Activated T-helper 17 cell treated with anti-CD3 and anti-CD28 coated beads, Interleukin-2, amount 50 U/mL, for 72 hours (primary cell): ENCODE measurements at places on chromosomes 2 and 18.

- ATAC-seq: no peak
These were observed 190.1 kb upstream of the TNP1 start for GRCh38 chr2:217049956-217050355.

DNA sequence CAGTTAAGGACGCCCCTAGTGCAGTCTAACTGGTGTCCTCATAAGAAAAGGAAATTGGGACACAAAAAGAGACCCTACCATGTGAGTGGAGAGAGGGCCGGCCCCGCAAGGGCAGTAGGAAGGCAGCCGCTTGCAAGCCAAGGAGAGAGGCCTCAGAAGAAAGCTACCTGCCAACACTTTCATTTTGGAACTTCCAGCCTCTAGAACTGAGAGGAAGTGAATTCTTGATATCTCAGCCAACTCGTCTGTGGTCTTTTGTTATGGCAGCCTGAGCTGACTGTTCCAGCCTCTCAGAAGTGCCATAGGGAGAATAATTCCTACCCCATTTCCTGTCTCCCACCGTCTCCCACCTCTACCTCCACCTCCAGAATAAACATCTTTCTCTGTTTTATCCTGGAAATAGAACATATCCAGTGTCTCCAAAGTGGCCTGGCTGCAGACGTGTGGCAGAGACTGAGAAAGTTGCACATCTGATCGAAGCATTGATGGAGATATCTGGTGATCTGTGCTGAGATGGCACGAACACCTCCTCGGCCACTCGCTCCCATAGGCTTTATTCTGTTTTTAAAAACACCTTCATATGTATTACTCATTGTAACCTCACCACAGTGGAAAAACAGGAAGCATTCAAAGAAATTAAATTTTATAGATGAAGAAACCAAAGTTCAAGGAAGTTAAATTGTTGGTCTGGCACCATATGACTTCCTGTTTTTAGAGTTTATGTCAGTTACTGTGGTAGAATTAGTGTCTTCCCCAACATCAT lies 39.5 kb upstream of the MARCO start:
- peak; percentile 28 for ATAC-seq

GRCh38 chr18:56083097-56083521 lies 495.1 kb upstream of the TCF4 start:
- ATAC-seq: no peak

- ATAC-seq: peak; percentile 59
These were observed 72.8 kb upstream of the TAF1B start for GRCh38 chr2:9770308-9771100.

DNA sequence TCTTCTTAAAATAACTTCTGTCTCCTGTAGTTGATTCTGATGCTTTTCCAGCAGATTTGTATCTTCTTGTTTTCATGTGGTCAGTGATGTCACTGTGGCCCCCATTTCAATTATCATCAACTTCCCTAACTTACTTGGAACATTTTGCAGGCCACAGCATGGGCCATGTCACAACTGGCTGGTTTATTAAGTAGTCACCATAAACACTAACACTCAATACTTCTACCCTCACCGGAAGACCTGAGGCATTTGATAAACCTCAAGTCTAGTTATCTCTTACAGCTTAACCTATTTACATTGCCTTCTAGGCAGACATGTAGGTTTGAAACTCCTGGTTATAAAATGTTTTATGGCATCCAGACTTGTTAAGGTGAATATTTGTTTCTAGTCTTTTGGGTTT lies 37.4 kb upstream of the PROKR1 start:
- no peak for ATAC-seq

DNA sequence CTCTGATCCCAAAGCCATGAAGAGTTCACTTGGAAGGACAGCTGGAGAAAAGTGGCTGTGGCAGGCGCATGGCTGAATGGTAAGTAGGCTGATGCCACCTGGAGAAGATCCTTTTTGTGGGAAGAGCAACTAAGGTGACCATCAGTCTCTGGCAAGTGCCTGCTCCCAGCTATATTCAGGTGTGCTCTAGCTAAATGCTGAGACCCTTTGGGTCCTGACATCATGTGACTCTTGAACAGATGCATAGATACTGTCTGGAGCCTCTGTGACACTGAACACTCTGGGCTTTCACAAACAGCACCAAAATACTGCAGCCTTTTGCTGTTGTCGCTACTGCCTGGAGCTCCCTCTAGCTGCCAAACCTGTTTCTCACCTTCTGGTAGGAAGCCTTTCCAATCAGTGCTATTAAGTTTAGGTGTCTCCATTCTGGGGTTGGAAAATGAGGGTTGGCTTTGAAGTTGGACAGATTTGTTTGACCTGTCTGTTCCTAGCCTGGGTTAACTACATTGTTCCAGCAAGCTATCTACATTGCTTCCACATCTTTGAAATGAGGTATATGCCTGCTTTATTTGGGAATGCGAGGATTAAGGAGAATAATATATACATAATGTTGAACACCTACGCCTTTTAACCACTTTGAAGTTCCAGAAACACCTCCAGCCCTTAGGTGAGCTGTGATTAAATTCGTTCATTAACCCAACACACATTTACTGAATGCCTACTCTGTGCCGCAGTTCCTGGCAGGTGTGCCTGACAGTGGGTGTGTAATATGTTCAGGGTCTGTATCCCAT lies 3.1 kb downstream of the EGR4 start:
- ATAC-seq: no peak

DNA sequence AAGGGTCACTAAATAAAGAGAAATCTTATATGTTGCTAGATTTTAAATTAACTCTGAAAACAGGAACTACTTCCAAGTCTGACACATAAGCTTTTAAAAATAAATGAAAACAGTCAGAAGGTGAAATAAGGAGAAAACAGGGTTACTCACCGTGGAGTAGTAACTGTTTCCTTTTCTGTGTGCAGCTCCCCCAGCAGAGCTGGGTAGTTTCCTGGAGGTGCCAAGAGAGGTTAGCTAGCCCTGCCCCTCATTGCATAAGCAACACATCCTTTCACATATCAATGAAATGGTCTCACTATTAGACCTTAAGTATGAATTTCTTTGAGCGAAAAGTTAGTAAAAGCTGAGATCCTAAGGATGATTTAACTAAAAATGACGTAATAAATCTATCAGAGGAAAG lies 54.0 kb upstream of the GPR75 start:
- peak; percentile 94 for ATAC-seq

DNA sequence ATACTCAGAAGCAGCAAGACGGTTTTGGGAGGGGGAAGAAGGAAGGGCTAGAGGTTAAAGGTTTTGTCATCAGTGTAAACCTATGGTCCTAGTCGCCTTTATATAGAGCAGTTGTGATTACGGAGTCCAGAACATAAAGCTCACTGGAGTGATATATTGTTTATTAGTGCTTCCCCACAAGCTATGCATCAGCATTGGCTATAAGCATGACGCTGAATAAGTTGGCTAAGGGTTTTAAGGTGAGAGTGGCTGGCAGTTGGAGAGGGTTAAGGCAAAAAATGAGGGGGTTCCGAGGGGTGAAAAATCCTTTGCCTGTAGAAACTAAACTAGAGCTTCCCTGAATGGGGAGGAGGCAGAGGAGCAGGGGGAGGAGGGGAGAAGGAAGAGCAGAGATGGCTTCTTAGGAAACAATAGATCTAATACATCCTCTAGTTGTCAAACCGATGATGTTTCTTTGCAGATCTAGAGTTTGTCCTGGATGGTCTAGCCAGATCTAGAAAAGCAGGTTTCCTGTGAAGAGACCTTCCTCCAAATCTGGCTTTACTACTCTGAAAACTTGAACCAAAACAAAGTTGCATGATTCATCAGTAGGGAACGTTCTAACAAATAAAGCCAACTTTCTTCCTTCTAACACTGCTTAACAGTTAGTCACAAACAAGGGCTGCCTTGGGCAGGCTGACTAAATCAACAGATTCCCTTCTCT lies 2.5 kb downstream of the KLF7 start:
- ATAC-seq: peak; percentile 45

GRCh38 chr2:215668378-215668775 lies 232.5 kb upstream of the FN1 start:
- ATAC-seq: no peak

- ATAC-seq: no peak
These were observed 99.9 kb upstream of the NRP2 start for GRCh38 chr2:205582366-205582765.

DNA sequence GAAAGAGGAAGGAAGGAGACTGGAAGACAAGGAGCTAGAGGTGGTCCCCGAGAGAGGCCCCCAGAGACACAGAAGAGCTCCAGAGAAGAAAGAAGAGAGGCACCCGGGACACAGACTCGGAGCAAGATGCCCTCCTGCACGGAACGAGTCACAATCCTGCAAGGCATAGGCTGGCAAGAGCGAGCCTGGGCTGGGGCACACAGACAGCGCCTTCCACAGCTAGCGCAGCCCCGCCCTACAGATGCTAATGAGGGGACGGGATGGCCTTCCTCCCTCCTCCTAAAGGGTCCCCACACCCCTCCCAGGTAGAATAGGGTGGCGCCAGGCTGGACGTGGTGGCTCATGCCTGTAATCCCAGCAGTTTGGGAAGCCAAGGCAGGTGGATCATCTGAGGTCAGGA lies 19.8 kb upstream of the GPR17 start:
- no peak for ATAC-seq

- no peak for ATAC-seq
These were observed 21.5 kb downstream of the SP5 start for GRCh38 chr2:170736628-170737027.

DNA sequence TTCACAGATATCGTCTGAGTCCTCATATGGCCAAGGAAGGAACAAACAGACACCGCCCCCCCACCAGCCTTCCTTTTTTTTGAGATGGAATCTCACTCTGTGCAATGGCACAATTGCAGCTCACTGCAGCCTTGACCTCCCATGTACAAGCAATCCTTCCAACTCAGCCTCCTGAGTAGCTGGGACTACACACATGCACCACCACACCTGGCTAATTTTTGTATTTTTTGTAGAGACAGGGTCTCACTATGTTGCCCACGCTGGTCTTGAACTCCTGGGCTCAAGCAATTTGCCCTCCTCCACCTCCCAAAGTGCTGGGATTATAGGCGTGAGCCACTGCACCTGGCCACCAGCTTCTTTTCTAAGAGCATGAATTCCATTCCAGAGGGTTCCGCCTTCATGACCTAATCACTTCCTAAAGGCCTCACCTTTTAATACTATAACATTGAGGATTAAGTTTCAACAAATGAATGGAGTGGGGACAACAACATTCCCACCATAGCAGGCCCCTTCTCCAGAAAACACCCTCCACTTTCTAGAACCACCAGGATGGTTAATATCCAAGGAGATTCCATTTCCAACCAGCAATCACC lies 2.2 kb upstream of the TMBIM1 start:
- ATAC-seq: no peak

DNA sequence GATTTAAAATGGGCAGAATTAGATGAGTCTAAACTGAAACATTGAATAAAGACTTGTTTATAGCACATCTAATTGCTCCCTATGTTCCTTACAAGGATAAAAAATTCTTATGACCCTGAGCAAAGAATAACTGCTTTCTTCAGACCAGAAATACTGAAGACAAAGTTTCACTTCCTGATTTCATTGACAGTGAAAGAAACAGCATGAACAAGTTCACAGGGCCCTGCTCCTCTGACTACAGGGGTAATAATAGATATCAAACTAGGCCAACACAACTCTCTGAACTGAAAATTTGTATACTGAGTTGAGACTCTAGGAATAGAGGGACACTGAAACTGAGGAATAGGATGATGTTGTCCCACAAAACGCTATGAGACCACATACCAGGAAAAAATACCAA lies 1383.3 kb upstream of the CDH2 start:
- ATAC-seq: no peak

GRCh38 chr2:102004581-102004980 lies 12.8 kb downstream of the IL1R2 start:
- peak; percentile 16 for ATAC-seq

DNA sequence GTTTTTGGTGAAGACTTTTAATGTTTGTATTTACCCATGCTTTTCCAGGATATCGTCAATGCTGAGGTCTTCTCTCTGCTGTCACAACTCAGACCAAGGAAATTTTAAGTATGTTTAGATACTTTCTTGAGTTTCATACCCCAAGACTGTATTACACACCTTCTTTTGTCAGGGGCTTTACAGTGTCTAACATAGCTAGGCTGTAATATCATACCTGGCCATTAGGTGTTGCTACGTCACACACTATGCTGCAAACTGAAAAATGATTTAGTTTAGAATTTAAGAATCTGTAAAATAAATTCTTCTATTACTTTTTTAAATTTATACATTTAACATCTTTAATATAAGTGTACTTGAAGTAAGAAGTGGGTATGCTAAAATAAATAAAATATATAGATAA lies 358.4 kb upstream of the NRP2 start:
- ATAC-seq: no peak

- ATAC-seq: no peak
These were observed 154.9 kb downstream of the AQP4 start for GRCh38 chr18:26710470-26711096.

- no peak for ATAC-seq
These were observed 35.4 kb upstream of the TMEM182 start for GRCh38 chr2:102726128-102727087.

DNA sequence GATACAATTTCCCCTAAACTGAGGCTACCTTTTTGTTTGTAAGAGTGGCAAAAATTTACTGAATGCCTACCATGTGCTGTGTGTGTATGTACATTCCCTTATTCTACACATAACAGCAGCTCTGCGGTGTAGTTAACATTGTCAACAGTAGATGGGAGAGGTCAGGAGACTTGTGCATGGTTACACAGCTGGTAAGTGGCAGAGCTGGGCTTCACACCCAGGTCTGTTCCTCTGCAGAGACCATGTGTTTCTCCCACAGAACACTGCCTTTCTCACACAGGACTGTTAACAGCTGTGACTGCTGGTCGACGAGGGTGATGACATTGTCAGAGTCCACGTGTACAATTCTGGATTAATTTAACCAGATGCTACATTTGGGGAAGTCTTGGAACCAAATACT lies 49.1 kb downstream of the EML6 start:
- ATAC-seq: no peak

GRCh38 chr18:57705011-57705410 lies 83.4 kb upstream of the NARS1 start:
- no peak for ATAC-seq

- peak; percentile 12 for ATAC-seq
These were observed 69.3 kb downstream of the KCNG2 start for GRCh38 chr18:79866889-79867574.

GRCh38 chr2:65922030-65922429 lies 489.6 kb upstream of the SPRED2 start:
- no peak for ATAC-seq

DNA sequence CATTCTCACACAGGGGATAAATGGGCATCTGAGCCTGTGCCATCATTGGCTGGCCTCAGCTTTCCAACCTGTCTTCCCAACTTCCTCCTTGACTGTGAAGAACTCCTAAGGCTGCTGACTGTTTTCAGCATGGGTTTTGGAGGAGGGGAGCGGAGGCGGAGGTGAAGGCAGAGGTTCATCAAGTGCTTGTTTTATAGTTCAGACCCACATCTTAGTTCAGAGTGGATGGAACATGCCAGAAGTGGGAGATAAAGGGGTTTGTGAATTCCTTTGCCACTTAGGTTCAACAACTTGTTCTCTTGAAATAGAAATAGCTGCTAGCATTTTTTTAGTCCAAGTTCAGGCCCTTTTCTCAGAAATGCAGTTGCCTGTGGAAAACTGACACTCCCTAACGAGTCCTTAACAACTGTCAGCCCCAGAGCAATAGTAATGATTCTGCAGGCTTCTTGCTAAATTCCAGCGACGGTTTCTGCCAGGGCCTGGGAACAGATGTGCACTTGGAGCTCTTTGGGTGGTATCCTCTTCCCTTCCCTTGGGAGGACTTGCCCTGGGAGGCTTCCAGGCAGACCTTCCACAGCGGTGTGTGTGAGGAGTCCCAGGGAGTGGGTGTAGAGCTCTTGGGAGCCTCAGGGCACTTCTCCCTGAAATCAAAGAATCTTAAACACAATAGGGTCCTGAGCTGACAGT lies 30.1 kb upstream of the ITGA6 start:
- no peak for ATAC-seq
